ENCODE measurements at places on chromosomes 1 and 21.

GRCh38 chr1:181128592-181129497 lies 40.3 kb downstream of the IER5 start:
- DNase-seq, result no peak

DNA sequence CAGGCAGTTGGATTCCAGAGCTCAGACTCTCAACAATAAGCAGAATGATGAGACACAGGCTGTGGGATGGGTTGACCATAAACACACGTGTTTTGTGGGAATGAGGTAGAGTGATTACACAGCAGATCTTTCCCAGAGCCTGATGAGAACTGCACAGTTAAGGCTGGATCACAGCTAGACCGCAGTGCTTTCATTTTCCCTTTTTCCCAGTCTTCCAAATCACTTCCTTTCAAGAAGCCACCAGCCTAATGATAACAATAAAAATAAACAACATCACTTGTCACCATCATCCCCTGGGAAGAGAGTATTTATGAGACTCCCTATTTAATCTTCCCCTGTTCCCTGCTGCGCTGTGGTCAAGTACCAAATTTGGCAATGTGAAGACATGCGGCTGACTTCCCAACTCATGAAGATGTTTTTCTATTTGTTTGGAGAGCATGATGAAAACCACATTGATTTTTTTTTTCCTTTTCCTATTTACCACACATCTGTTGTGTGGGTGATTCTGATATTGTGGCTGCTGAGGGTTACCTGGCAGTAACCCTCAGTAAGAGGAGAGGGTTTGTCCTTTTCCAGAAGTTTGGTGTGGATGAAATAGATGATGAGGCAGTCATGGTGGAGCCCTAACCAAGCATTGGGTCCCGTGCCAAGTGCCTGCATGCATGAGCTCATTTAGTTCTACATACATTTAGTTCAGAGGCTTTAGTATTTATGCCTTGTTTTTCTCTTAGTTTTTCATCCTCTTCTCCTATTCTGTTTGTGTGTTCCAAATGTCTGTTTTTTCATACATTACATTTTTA lies 248.9 kb upstream of the HOOK1 start:
- DNase-seq, result no peak

DNA sequence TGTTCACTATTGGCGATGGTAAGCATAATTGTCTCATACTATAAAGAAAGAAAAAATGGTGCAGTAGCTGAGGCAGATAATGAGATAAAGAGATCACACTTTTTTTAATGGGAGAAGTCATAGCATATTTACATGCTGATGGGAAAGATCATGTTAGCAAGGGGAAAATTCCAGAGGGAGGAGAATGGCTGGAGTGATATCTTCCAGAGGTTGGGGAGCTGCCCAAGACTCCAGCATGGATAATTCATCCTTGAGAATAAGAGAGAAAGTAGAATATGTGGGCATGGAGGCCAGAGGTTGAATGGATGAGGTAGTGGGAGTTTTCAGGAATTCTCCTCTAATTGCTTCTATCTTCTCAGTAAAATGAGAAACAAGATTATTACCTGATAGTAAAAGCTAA lies 45.8 kb upstream of the RGS1 start:
- no peak for DNase-seq

- DNase-seq, result no peak
Measured at GRCh38 chr21:28454564-28455252, 538.0 kb downstream of the LTN1 start.
